ENCODE measurements at places on chromosomes 6 and 20.

DNA sequence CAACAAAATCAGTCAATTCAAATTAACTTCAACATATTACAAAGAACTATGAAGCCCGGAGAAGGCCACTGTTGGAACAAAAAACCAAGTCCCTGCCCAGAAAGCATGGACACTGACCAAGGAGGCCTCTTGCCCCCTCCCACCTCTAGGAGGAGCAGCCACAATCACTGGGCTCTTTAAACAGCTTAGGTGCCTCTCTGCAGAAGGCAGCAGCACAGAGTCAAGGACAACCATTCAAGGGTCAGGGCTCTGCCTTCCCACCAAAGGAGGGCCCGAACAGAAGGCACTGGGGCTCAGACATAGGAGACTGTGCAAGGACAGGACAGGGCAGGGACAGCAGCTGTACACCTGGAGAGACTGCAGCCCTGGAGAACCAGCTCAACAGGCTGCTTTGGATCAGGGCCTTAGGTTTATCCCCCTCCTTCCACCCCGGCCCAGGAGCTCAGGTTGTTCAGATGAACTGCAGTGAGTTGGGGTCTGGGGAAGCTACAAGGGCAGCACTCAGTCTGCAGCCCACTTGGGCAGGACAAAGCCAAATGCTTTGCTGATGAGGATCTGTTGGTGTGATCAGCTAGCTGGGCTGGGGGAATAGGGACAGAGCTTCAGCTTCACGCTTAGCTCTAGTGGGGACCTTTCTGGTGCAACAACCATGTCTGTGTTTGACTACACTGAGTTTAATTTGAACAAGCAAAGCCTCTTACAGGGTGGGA is 17.8 kb downstream of the TOMM34 start:
- no peak for DNase-seq

DNA sequence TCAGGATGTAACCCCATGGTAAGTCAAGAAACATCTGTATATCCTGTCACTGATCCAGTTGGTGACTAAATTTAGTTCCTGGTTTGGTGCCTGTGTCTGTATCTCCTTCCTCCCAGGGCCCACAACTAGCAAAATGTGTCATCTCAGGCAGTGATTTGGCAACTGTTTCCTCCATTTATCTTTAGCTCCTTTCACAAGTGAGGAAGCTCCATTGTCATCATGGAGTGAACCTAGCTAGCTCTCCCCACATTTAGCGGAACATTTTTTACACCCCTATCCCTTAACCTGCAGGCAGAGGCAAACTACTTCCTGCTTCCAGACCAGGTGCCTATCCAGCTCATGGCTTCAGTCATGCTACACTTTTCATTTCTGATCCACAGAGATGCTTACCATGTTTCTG is 99.5 kb downstream of the IPCEF1 start:
- DNase-seq, result no peak

- no peak for DNase-seq
Measured at GRCh38 chr6:70734381-70734780, 66.7 kb downstream of the SMAP1 start.

GRCh38 chr20:61135266-61135665 is 116.8 kb upstream of the CDH4 start:
- DNase-seq, result no peak

- DNase-seq, result no peak
Measured at GRCh38 chr20:50189681-50190250, 864 bp upstream of the CEBPB start.

- no peak for DNase-seq
Measured at GRCh38 chr20:48524582-48524981, 303.2 kb downstream of the PREX1 start.

DNA sequence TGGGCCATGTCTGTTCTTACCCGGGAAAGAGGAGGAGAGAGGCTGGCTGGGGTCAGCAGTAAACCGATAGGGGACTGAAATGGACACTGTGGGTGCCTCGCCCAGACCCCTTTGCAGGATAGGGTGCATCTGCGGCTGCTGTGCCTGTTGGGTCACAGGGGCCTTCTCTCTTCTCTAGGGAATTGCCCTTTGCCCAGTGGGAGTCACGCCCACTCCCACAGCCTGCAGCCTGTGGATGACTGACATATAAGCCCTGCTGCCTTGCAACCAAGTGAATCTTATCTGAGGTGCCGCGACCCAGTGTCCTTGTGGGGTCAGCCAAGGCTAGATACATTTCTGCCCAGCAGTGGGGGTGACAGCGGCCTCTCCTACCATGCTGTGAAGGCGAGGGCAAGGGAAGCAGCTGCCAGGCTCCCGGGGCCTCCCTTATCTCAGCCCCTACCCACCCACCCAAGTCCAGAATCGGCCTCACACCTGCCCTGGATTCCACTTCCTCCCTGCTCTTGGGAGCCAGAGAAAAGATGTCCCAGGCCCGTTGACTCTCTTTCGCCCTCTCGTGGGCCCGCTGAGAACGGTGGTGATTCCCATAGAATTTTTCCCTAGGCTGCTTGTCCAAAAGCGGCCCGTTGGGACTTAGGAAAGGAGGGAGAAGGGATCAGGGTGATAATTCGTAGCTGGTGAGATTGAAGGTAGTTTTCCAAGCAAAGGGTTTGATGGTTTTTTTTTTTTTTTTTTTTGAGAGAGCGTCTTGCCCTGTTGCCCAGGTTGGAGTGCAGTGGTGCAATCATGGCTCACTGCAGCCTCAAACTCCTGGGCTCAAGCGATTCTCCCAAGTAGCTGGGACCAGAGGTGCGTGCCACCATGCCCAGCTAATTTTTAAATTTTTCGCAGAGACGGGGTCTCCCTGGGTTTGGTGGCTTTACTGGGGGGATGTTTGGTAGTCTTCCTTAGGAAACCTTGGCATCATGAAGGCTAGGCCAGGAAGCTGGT is 76.4 kb upstream of the RNF24 start:
- DNase-seq, result no peak

DNA sequence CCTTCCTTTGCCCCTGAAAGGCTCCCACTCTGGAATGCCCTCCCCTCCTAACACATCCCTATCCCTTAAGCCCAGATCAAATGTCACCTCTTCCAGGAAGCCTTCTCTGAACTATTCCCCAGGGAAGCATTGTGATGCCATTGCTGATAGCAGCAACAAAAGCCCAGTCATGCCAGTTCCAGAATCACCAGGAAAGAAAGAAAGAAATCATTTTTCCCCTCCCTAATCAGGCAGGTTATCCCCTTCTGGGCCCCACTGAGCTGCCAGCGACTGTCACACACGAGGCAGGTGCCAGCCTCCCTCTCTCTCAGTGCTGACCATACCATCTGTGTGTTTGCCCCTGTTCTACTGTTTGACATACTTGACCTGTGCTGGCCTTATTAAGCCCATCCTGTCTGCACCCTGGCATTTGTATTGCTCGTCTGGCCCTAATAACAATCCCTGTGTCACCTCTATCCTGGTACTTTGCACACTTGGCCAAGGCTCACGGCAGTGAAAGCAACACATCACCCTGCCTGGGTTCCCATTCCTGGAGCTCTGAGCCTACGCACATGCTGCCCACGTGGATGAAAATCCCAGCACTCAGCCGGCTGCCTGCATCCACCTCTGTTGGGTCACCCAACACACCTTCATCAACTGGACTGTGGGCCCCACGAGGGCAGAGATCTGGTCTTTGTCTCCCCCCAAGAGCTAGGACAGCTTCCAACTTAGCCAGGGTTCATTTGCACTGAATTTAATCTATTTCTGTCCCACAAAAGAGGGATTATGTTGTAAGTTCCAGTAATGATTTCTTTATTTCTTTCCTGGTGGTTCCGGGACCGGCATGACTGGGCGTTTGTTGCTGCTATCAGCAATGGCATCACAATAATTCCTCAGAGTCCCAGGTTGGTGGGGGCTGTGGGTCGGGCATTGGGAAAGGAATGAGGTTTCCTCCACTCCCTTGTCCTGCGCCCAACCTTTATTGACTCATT is 5.3 kb upstream of the BPIFB1 start:
- DNase-seq, result no peak

GRCh38 chr20:38651154-38651553 is 49.5 kb downstream of the ARHGAP40 start:
- DNase-seq, result no peak

- no peak for DNase-seq
Measured at GRCh38 chr20:64035933-64036345, at the start of gene C20orf204. TSS of gene C20orf204 (plus strand) at chr20:64036182. CDS start at chr20:64036324, 142 bp downstream.

DNA sequence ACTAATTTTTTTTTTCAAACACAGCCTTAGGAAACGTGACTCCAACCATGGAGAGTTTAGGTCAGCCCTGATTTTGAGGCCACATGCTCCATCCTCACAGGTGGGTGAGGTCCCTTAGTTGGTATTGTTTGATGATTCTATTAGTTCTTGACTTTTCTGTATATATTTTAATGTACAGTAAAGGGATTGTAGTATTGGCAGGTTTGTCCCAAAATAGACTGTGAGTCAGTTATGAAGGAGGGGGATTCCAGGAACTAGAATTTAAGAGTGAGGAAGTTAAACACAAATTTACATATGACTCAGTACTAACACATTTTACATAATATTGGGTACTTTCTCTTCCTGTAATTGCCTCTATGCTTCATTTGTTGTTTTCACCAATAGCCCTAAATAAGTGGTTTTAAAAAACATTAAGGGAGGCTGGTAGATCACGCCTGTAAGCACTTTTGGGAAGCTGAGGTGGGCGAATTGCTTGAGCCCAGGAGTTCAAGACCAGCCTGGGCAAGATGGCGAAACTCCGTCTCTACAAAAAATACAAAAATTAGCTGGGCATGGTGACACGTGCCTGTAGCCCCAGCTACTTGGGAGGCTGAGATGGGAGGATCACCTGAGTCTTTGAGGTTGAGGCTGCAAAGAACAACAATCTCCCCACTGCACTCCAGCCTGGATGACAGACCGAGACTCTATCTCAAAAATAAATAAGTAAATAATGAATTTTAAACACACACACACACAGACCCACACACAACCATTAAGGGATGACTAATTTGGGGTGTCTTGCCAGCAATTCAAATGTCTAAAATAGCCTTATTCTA is 81.8 kb downstream of the SGK1 start:
- DNase-seq, result no peak

DNA sequence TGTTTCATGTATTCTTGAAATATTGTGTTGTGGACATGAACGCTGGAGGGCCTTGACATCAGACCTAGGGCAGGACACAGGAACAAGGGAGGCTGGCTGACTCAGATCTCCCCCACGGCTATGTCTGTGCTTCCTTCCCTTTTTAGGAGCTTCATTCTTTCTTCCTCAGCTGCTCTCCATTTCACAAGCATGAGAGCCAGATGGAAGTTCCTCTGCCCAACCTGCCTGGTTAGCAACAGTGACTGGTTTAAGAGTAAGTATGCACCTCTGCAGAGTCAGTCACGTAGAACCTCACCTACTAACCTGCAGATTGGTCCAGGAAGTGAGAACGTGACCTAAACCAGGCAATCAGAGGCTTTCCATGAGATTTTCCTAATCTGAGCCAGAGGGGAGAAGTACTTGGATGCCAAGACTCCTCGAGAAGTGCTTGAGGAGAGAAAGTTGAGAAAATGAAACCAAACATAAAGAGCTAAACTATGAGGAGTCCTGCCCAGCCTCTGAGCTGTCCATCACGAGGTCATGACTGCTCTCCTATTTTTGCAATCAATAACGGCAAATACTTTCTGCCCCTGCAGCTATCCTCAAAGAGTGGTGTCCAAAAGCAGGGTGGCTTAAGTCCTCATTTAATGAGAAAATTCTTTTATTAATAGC is 465.2 kb upstream of the CITED2 start:
- no peak for DNase-seq

- no peak for DNase-seq
Measured at GRCh38 chr6:30163090-30163917, at the start of gene TRIM15. TSS of gene TRIM15 (plus strand) at chr6:30163546. CDS start at chr6:30163685, 139 bp downstream.

DNA sequence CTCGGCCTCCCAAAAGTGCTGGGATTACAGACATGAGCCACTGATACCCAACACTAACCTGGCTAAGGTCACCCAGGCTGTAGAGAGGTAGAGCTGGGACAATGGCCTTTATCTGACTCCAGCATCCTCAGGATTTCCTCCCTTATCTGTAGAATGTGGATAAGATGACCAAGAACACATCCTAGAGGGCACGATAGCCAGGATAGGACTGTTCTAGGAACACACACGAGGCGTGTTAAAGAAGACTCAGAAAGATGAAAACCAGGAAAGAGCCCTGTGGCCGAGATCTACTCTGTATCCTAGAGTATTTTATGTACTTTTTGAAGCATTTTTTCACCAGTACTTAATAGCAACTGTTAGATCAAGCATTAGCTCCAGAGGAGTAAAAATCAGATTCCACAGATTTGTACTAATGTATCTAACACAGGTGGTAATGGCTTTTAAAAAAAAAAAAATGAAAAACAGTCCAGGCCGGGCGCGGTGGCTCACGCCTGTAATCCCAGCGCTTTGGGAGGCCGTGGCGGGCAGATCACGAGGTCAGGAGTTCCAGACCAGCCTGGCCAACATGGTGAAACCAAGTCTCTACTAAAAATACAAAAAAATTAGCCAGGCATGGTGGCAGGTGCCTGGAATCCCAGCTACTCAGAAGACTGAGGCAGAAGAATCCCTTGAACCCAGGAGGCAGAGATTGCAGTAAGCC is 17.3 kb downstream of the PPP1R10 start:
- no peak for DNase-seq

DNA sequence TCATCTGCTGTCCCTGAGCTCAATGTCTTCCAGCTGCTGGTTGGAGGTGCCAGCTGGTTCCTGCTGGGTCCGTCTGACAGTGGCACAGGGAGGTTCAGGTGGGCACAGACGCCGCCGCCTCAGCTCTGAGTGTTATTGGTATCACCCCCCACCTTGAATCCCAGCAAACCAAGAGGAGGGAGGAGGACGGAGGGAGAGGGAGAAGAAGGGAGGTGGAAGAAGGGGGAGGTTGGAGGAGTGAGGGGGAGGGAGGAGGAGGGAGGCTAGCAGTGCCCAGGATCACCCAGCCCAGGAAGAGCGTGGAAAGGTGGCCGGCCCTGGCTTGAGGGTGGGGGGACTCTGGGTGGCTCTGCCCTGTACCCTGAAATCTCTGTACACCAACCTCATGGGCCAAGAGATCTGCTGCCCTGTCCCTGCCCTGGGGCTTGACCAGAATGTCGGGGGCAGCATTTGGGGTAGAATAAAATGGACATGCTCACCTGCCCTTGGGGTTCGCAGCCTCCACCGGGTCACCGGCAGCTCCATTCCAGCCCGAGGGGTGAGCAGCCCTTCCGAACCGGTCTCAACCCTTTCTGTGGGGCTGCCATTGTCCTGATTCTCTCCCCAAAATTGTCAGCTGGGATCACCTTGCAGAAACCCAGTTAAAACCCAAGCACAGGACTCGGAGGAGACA is 17.1 kb downstream of the NTSR1 start:
- DNase-seq, result no peak

GRCh38 chr20:56987986-56988385 is 278.5 kb downstream of the BMP7 start:
- no peak for DNase-seq

- DNase-seq, result no peak
Measured at GRCh38 chr20:34524426-34524825, 8.2 kb downstream of the DYNLRB1 start.

- DNase-seq, result no peak
Measured at GRCh38 chr6:53581173-53581773, 36.4 kb upstream of the GCLC start.

- no peak for DNase-seq
Measured at GRCh38 chr6:150959166-150959565, 93.7 kb downstream of the MTHFD1L start.

- no peak for DNase-seq
Measured at GRCh38 chr20:11248687-11249638, 575.2 kb upstream of the JAG1 start.

GRCh38 chr20:4916971-4917881 is 84.1 kb downstream of the SLC23A2 start:
- no peak for DNase-seq

- DNase-seq, result no peak
Measured at GRCh38 chr20:34564833-34565232, 6.3 kb downstream of the MAP1LC3A start.
